ENCODE measurements at places on chromosomes 12 and 14.

- DNase-seq: no peak
Measured at GRCh38 chr14:91511043-91511383, 903 bp upstream of the PPP4R3A start.

- no peak for DNase-seq
Measured at GRCh38 chr14:37088356-37089215, 83.8 kb downstream of the SLC25A21 start.

DNA sequence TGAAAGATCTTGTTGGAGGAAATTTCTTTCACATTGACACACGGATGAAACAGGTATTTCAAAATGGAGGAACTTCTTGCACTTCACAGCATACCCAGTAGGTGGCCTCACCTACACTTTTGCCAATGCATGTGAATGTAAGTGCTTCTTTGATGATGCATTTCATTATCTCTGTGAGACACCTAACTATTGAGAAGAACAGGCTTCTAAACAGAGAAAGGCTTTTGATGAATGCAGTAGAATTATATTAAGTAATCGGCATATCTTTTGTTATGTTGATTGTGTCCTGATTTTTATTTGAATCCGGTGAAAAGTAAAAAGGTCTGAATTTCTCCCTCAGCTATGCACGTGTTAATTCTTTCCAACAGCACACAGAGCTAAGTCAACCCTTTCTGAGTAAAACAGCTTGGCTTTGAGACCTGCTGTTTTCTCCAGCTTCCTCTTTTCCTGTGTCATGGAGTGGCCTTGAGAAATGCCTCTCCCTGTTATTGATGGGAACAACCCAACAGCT is 399.0 kb downstream of the NAV3 start:
- no peak for DNase-seq

GRCh38 chr14:23629832-23630396 is 6.2 kb upstream of the DHRS2 start:
- DNase-seq: no peak

GRCh38 chr12:125193376-125194152 is 128.3 kb downstream of the AACS start:
- no peak for DNase-seq

GRCh38 chr12:121252712-121253345 is 42.9 kb downstream of the P2RX4 start:
- no peak for DNase-seq

GRCh38 chr12:119008691-119009221 is 27.4 kb downstream of the SRRM4 start:
- DNase-seq: no peak
